Effector CD8-positive, alpha-beta T cell (primary cell): ENCODE measurements at places on chromosomes 6 and 20.

GRCh38 chr6:18990059-18990978 lies 603.2 kb downstream of the RNF144B start:
- no peak for DNase-seq

DNA sequence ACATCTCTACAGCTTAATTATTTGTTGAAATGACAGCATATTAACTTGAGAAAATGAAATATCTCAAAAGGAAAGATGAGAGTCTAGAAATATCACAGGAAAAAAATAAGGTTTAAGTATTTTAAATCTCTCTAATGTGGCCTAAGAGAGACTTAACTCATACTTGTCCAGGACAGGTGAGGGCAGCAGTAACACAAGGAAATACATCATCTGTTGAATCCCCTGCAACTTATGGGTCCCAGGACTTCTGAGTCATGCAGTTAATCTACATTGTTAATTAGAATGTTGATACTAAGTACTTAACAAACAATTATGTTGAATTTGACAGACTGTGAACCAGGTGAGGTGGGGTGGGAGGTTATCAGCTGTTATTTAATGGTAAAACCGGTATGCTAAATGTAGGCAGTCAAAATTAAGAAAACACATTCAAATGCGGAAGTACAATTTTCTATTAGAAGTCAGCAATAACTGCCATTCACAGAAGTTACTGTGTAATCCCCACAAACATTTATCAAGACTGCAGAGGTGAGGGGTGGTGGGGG lies 87.9 kb downstream of the CEP57L1 start:
- no peak for DNase-seq

- no peak for DNase-seq
Observed at GRCh38 chr6:60952500-60952899, 1333.5 kb downstream of the KHDRBS2 start.

- no peak for DNase-seq
Observed at GRCh38 chr6:147274012-147274411, 69.8 kb downstream of the STXBP5 start.

GRCh38 chr20:53739799-53740785 lies 146.5 kb upstream of the ZNF217 start:
- DNase-seq = no peak

DNA sequence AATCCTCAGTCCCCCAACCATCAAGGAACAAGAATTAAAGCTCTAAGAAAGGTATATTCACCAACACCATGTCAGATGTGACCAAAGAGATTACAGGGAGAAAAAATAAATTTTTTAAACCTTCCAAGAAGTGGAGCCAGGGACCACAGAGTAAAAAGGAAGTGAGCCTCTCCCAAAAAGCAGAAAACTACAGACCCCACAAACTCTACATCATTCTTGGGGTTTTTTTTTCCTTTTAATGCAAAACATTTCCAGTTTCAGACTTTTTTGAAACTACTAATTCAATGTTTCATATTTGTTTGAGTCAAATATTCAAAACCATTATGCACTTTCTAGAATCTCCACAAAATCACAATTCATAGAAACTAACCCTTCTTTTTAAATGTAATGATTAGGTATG lies 6.8 kb upstream of the IL17F start:
- DNase-seq = no peak

DNA sequence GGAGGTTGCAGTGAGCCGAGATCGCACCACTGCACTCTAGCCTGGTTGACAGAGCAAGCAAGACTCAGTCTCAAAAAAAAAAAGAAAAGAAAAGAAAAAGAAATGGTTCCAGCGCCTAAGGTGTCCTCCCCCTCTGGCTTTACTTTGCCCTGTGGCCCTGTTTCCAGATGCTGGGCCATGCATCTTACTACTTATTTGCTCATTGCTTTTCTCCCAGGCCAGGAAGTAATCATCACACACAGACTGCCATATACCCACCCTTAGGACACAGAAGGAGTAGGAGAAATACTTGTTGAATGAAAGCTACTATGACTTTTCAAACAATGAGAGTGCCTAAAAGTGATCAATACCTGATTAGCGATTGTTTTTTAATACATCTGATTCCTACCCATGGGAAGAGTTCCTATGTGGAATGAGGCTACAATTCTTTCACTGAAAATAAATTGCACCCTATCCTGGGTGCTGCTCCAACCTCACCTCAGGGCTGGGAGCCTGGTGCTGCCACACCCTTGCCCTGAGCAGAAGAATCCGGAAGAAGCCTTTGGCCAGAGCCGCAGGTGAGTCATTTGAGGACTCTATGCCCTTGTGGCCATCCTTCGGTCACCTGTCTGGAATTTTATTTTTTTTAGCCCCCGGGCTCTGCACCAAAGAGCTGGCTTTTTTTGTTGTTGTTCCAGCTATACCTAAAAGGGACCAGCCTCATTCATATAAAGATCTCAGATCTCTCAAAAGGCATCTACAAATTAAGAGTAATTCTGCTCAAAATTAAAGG lies 22.7 kb upstream of the TFAP2C start:
- DNase-seq = no peak

DNA sequence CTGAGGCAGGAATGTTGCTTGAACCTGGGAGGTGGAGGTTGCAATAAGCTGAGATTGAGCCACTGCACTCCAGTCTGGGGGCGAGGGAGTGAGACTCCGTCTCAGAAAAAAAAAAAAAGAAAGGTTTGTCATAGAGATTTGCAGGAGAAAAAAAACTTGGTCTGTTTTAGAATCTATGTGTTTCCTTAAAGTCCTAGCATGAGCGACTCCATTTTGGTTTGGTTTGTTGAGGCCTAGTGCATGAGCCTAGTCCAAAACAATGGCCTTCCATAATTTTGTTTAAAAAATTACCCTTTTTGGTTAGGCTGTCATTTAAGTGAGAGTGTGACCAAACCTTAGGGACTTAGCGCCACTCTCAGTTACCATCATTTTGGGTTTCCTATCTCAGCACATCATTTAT lies 8.2 kb upstream of the GNMT start:
- no peak for DNase-seq

GRCh38 chr6:5541751-5542432 lies 280.6 kb downstream of the FARS2 start:
- DNase-seq = no peak

GRCh38 chr6:12312736-12313135 lies 22.6 kb downstream of the EDN1 start:
- DNase-seq = no peak

DNA sequence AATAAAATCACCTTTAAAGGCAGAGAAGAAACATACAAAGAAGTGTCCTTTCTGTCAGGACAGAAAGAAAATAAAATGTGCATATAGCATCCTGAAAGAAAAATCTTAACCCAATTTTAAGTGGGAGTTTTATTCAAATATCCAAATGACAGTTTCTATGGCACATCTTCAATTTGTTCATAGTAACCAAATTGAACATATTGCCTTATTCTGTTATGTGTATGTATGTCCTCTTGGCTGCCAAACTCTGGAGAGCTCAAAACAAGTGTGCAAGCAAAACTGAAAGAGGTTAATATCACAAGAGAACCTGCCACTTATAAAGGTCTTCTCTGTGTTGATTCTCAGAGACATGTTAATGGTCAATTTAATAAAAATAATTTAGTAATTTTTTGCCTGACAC lies 334.7 kb downstream of the BCKDHB start:
- DNase-seq = no peak

GRCh38 chr6:2503816-2504494 lies 246.8 kb downstream of the MYLK4 start:
- DNase-seq = no peak

DNA sequence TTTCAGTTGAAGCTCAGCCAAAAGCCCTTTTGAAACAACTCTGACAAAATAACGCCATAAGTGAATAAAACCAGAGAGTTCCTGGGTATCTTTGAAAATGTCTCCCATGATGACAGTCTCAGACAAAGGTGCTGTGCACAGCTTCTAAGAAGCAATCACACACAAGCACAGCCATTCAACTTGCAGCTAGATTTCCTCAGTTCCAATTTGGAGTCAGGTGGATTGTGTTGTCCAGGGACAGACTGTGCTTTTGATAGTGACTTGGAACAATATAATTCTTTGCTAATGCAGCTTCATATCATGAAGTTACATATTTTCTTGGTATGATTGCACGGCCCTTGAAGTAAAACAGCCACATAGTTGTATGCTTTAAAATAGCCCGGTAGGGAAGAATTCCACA lies 105.6 kb downstream of the FARS2 start:
- no peak for DNase-seq

GRCh38 chr20:45462711-45463509 lies 6.6 kb upstream of the WFDC2 start:
- DNase-seq = no peak

DNA sequence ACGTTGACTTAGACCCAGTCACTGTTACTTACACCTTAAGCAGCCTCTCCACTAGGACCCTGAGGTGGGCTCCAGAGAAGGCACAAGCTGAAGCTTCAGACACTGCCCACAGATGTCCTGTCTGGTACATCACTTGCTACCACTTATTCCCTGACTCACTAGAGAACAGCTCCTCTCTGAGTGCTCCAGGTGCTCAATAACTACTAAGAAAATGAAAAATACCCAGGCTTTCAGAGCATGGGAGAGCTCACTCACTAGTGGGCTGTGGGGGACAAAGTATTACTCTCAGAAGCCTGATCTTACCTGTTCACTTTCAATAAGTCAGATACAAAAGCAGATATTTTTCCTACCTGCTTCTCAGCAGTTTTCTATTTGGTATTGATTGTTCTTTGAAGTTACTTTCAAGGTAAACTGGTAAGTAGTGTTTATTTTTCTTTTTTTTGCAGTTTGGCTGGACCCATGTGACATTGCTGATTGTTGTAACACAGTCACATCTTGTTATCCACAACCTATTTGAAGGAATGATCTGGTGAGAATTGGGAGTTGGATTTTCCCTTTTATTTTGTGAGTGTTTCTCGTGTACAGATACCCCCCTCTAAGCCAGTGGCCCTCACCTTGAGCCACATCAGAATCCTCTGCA lies 55.9 kb downstream of the CDS2 start:
- DNase-seq = no peak

DNA sequence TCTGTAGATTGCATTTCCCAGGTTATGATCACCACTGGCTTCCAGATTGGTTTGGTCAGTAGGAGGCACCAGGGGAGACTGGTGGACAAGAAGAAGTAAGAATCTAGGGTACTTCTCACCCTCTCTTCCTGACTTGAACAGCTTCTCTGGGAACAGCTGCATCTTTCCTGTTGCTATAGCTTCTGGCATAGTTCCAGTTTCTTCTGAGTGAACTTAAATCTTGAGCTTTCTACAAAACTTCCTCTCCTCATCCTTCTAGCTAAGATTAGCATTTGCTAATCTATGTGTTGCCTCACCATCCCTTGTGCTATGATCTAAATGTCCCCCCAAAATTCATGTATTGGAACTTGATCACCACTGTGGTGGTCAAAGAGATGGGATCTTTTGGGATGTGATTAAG lies 724.6 kb downstream of the UTRN start:
- DNase-seq = no peak

- no peak for DNase-seq
Observed at GRCh38 chr6:77880501-77880900, 227.7 kb downstream of the MEI4 start.

DNA sequence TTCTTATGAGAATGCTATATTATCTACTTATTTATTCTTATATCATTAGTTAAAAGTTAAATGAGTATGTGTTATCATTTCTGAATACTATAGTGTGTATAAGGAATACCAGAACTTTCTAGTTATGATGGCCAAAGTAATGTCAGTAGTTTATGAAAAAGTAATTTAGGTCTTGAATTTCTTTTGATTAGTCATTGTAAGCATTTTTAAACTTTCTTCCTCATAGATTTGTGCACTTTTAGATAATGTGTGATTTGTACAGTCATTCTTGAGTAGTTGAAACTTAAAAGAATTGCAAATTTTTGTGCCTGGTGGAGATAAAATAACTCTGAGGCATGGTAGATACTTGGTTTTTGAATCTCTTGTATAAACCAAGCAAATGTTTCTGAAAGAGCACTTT lies 311.3 kb downstream of the CDKAL1 start:
- DNase-seq = no peak

DNA sequence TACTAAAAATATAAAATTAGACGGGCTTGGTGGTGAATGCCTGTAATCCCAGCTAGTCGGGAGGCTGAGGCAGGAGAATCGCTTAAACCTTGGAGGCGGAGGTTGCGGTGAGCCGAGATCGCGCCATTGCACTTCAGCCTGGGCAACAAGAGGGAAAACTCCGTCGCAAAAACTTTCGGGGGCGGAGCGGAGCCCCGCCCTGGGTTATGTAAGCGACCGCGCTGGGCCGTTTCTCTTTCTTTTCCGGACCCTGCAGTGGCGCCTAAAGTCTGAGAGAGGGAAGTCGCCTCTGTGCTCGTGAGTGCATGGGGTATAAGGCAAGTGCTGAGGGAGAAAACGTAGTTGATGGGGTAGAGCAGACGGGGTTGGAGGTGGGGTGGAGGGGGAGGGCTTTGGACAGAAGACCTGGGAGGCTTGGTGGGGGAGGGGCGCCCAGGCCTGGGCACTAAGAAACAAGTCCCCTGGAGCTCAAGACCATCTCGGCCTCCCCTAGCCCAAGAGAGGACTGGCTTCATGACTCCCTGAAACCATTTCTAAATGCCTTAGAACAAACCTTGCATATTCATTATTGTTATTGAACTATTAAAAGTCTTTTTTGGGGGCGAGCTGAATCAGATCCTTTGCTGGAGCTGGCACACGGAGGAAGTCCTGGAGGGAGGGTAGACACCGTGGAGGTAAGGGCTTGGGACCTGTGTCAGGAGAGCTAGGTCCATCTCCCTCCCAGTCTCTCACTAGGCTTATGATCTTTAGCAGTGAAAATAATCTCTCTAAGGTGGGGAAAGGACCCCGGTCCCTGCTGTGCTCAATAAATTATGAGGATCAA lies 2.7 kb upstream of the MICA start:
- DNase-seq = peak; percentile 63

DNA sequence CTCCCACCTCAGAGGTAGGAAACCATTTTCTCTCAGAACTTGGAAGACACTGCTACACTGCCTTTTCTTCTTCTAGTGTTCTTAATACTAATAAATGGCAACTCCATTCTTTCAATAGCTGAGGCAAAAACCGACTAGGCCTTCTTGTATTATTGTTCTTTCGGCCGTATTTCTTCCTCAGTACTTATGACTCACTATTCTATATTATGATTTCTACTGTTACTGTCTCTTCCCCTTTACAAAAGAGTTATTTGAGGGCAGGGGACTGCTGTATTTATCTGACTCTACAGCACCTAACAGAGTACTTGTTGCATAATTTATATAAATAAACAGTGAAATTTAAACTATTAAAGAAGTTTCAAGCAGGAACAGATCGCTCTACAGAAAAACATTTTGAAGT lies 3.1 kb downstream of the DNAAF9 start:
- DNase-seq = no peak

GRCh38 chr20:8624616-8625015 lies 444.3 kb upstream of the PLCB4 start:
- DNase-seq = no peak

GRCh38 chr20:6632187-6632586 lies 135.3 kb upstream of the BMP2 start:
- no peak for DNase-seq
